AG20443 (cell line): ENCODE measurements at places on chromosomes 13 and 19.

DNA sequence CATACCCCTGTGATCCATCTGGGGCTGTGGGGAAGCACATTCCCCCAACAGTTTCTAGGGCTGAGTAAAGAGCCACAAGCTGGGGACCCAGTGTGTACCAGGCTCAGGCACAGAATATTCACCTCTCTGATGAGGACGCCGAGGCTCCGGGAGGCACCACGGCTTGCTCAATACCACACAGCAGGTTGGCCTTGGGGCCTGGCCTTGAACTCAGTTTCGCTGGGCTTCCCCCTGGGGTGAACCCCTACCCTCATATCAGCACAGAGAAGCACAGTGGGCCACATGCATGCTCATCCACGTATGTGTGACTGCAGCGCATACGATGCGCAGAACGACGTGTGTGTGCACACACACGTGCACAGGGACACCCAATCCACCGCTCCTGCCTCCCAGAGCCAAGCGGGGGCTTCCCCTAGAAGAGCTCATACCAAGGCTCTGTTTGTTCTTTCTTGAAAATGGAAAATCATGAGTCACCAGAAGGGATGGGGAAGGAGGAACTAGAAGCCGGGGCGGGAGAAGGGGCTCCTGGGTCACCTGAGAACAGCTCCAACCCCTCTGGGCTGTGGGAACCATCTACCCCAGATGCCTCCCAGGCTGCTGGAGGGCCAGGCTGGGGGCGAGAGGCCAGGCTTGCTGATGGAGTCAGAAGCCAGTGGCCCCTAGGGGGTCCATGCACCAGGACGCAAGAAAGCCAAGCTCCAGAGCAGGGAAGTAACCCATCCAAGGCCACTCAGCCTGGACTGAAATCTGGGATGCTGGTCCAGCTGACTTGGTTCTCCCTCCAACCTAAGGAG lies 4.9 kb upstream of the PDE4C start:
- no peak for DNase-seq

DNA sequence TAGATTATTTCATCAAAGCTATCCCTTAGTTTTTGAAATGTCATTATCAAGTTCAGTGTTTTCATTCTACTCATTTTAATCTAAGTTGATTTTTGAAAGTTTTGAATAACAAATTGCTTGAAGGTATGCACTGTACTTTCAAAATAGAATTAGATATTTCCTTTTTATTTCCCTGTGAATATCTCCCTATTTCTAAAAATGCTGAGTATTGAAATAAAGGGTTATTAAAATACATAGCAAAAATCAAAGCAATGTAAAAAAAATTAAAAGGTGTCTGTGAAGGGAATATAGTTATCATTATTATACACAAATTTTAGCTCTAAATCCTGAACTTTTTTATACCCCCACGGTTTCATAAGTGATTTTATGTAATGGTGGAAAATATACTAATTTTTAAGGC lies 967.8 kb downstream of the PCDH9 start:
- no peak for DNase-seq

- no peak for DNase-seq
These were observed 904.6 kb upstream of the ATXN8OS start for GRCh38 chr13:69202996-69203395.

DNA sequence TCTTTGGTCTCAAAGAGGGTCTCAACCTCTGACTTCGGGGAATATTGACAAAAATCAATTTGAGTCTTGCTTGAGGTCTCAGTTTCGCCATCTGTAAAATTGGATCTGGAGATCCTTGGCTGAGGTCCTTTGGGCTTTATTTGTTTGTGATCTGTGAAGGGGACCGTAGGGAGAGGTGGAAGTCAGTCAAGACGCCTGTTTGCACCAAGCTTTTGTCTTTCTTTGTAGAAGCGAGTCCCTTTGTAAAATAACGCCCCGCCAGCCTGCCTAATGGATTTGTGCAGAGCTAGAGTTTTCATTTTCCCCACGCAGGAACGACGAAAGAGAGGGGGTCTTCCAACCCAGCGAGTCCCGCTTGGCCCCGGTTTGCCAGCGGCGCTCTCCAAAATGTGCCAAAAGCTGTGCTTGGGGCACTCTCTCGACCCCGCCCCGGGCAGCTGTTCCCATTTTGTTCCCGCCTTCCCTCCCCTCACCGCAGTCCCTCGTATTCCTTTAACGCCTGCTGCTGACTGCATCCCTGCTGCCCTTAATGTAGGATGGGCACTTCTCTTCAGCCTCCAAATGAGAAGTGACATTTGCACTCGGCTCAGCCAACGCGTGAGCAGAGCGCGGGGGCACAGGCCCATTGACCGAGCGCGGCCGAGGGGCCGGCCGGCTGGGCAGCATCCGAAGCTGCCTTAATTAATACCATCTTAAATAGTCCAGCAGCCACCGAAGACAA lies 13.0 kb downstream of the ZIC5 start:
- DNase-seq, result no peak

- peak; percentile 95 for DNase-seq
These were observed 15.2 kb upstream of the MYO1F start for GRCh38 chr19:8592231-8593009.
